ENCODE measurements at places on chromosomes 3 and 15.

GRCh38 chr3:15884132-15884531 lies 86.4 kb upstream of the ANKRD28 start:
- DNase-seq = no peak
- H3K36me3 ChIP-seq = no peaks in the 10 kb centered on the region
- no peaks in the 10 kb centered on the region for H3K4me1 ChIP-seq

- H3K4me1 ChIP-seq = no peaks in the 10 kb centered on the region
- H3K27me3 ChIP-seq = no peaks in the 10 kb centered on the region
- H3K27ac ChIP-seq = no peak overlapping the region
- DNase-seq = no peak
- no peak overlapping the region for H3K4me3 ChIP-seq
Measured at GRCh38 chr3:35042210-35042991, 596.9 kb upstream of the ARPP21 start.

GRCh38 chr15:85284497-85284896 lies 95.9 kb upstream of the AKAP13 start:
- no peaks in the 10 kb centered on the region for H3K27me3 ChIP-seq
- no peak overlapping the region for H3K27ac ChIP-seq
- no peak for DNase-seq
- H3K36me3 ChIP-seq = no peaks in the 10 kb centered on the region
- no peaks in the 10 kb centered on the region for H3K4me1 ChIP-seq

GRCh38 chr3:145798007-145798406 lies 363.0 kb downstream of the PLOD2 start:
- no peak overlapping the region for H3K4me3 ChIP-seq
- no peak for DNase-seq
- H3K36me3 ChIP-seq = no peaks in the 10 kb centered on the region
- H3K4me1 ChIP-seq = no peaks in the 10 kb centered on the region
- H3K27me3 ChIP-seq = no peaks in the 10 kb centered on the region
- H3K27ac ChIP-seq = no peak overlapping the region

GRCh38 chr3:169150920-169151319 lies 512.6 kb downstream of the MECOM start:
- H3K4me3 ChIP-seq = no peak overlapping the region
- peaks cover 33% of the 10 kb centered on the region for H3K4me1 ChIP-seq
- H3K27ac ChIP-seq = no peak overlapping the region
- DNase-seq = no peak

GRCh38 chr3:172029425-172030098 lies 9.8 kb upstream of the FNDC3B start:
- H3K4me3 ChIP-seq = no peak overlapping the region
- no peaks in the 10 kb centered on the region for H3K36me3 ChIP-seq
- H3K4me1 ChIP-seq = no peaks in the 10 kb centered on the region
- DNase-seq = no peak
- H3K27me3 ChIP-seq = no peaks in the 10 kb centered on the region

GRCh38 chr15:100901296-100901695 lies 17.9 kb upstream of the LRRK1 start:
- DNase-seq = no peak
- no peak overlapping the region for H3K27ac ChIP-seq
- no peaks in the 10 kb centered on the region for H3K36me3 ChIP-seq
- peaks cover 11% of the 10 kb centered on the region for H3K4me1 ChIP-seq
- H3K4me3 ChIP-seq = no peak overlapping the region

GRCh38 chr15:76973362-76973743 lies 21.6 kb upstream of the PSTPIP1 start:
- no peak overlapping the region for H3K27ac ChIP-seq
- DNase-seq = peak; percentile 80
- H3K4me3 ChIP-seq = no peak overlapping the region
- no peaks in the 10 kb centered on the region for H3K36me3 ChIP-seq
- H3K4me1 ChIP-seq = peaks cover 10% of the 10 kb centered on the region
- no peaks in the 10 kb centered on the region for H3K27me3 ChIP-seq

DNA sequence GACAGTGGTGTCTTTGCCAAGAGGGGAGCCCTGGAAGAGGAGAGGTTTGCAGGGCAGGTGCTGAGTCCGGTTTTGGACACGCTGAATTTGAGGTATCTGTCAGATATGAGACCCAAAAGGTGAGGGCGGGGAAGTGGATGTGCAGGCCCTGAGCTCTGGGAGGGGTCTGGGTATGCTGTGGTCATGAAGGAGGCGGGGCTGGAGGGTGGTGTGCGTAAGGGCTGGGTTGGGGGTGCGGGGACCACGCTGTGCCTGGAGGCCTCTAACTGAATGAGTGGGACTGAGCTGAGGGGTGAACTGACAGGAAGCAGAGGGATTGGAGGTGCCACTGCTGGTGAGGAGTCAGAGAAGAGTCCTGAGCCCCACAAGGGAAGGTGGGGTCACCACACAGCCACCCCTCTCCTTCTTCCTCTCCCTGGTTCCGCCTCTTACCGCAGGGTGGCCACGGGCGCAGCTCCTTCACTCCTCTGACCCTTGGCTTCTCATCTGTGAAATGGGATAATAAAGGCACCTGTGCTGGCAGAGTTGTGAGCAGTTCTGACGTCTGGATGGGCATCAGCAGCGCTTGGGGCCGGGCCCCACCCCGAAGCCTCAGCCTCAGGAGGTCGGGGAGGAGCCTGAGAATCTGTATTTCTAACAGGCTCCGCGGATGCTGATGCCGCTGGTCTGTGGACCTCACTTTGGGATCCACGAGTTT lies 28.8 kb downstream of the PSTPIP1 start:
- DNase-seq = no peak
- H3K27me3 ChIP-seq = no peaks in the 10 kb centered on the region
- H3K27ac ChIP-seq = no peak overlapping the region

DNA sequence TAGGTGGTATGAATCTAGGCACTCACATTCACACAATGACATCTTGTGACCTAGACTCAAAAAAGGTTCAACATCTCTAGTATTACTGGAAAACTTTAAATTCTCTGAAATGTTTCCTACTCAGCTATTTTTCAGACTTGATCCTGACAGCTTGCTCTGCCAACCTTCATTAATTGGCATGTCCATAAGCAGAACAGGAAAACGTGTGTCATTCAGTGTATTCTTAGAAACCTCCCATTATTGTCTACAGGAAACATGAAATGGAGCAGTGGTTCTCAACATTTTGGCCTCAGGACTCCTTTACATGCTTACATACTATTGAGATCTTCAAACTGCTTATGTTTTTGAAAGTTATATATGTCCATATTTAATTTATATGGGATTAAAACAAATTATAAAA lies 363.2 kb downstream of the NAALADL2 start:
- no peaks in the 10 kb centered on the region for H3K27me3 ChIP-seq
- H3K27ac ChIP-seq = no peak overlapping the region
- no peak for DNase-seq
- no peaks in the 10 kb centered on the region for H3K36me3 ChIP-seq
- H3K4me3 ChIP-seq = no peak overlapping the region
- H3K4me1 ChIP-seq = no peaks in the 10 kb centered on the region

DNA sequence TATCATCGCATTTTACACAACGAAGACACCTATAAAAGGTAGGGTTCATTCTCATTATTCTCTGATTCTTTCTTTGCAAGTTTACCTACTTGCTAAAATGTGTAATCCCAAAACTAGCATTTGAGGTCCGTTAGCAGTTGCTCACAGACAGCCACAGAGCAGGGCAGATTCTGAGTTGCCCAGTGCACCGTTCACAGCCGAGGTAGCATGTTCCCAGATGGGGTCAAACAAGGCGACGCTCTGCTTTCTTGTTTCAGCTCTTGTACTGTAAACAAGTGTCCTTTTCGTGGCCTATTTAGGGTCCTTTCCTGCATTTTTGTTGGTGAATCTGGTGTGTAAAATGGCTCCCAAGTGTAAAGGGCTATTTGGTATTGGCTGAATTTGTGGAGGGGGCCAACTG lies 3.1 kb downstream of the PPP1R2 start:
- no peak for DNase-seq
- no peaks in the 10 kb centered on the region for H3K36me3 ChIP-seq
- no peak overlapping the region for H3K27ac ChIP-seq
- no peak overlapping the region for H3K4me3 ChIP-seq
